Activated CD4-positive, alpha-beta T cell treated with anti-CD3 and anti-CD28 coated beads, Interleukin-2, amount 10 ng/mL, durations not matched to agents 7 days and 5 days (primary cell): ENCODE measurements at places on chromosomes 12 and 14. TPM values are rescaled to one million over a fixed set of nuclear protein-coding genes. Genes with fewer than 3 reads are reported as not detected.

DNA sequence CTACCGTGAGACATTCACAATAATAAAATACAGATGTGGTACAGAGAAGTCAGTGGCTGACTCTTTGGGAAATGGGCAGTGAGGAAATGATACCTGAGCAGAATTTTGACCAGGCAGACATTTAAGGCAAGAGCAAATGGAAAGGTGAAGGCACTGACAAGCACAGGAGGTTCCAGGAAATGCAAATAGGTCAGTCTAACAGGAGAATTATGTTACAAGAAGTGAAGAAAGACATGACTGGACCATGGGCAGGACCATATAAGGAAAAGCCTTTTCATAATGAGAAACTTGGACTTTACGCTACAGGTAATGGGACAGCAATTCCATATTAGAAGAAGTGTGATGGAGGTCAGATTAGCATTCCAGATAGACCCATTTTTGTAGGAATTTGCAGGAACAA lies 338.9 kb downstream of the PDZRN4 start:
- H3K4me1 ChIP-seq = peaks cover 3% of the 10 kb centered on the region
- no peak for DNase-seq
- H3K27me3 ChIP-seq = no peaks in the 10 kb centered on the region
- H3K4me3 ChIP-seq = no peak overlapping the region
- no peak overlapping the region for H3K27ac ChIP-seq
- no peaks in the 10 kb centered on the region for H3K36me3 ChIP-seq

KRT73 gene
- 8.2 TPM for total RNA-seq

CCDC197 gene
- not detected for total RNA-seq

SDS gene
- total RNA-seq = not detected

- no peak overlapping the region for H3K4me3 ChIP-seq
- DNase-seq = no peak
- H3K27ac ChIP-seq = no peak overlapping the region
- peaks cover 27% of the 10 kb centered on the region for H3K36me3 ChIP-seq
These were observed 1.5 kb downstream of the DHRS7 start for GRCh38 chr14:60163693-60164092.

GRCh38 chr12:129556082-129556481 lies 347.7 kb downstream of the TMEM132D start:
- H3K4me3 ChIP-seq = no peak overlapping the region
- no peaks in the 10 kb centered on the region for H3K4me1 ChIP-seq
- H3K27ac ChIP-seq = no peak overlapping the region
- no peaks in the 10 kb centered on the region for H3K27me3 ChIP-seq
- H3K36me3 ChIP-seq = no peaks in the 10 kb centered on the region
- DNase-seq = no peak
